Stimulated activated effector memory CD8-positive, alpha-beta T cell treated with anti-CD3 and anti-CD28 coated beads, Interleukin-12 subunit alpha, Interleukin-12 subunit beta, amount 100 ng/mL, for 72 hours (primary cell): ENCODE measurements at places on chromosomes 2 and 18.
A peak's percentile ranks its signal among the peaks of the same experiment; 100 is the strongest.

DNA sequence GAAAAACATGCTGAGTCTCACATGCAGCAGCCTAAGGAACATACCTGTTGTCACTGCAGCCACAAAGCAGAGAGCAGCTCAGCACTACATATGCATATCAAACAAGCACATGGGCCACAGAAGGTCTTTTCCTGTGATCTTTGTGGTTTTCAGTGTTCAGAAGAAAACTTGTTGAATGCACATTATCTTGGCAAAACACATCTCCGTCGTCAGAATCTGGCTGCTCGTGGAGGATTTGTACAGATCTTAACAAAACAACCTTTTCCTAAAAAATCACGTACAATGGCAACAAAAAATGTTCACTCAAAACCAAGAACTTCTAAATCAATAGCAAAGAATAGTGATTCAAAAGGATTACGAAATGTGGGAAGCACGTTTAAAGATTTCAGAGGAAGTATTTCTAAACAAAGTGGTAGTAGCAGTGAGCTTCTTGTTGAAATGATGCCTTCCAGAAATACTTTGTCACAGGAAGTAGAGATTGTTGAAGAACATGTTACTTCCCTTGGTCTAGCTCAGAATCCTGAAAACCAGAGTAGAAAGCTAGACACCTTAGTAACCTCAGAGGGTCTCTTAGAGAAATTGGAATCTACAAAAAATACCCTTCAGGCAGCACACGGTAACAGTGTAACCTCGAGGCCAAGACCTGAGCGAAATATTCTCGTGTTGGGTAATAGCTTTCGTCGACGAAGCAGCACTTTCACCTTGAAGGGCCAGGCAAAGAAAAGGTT, 34.1 kb downstream of the ZNF407 start:
- no peak for DNase-seq

DNA sequence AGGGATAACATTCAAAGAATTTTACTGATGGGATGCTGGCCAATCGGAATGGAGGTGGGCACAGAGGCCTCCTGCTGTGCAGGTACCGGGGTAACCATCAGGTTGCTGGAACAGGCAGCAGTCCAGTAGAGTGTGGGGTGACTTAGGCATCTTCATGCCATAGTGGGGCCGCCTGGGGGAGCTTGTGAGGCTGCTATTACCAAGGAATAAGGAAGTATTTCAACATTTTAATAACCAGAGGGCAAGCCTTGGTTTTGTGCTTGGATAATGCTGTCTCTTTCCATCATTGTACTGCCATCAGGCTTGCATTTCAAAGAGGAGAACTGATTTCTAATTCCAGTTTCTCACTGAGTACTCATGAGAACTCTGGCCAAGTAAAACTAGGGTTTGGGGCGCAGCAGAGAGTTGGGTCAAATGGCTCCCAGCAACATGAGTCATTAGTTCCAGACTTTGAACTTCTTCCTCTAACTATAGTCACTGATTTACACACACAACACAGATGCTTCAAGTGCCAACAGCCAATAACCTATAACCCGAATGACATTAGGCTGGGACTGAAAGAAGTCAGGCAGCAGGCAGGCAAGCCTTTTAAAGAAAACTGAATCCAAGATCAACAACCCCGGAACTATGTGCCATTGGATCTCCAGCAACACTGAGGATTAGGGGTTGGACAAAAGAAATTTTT, 56.1 kb upstream of the FHL2 start:
- DNase-seq = no peak

DNA sequence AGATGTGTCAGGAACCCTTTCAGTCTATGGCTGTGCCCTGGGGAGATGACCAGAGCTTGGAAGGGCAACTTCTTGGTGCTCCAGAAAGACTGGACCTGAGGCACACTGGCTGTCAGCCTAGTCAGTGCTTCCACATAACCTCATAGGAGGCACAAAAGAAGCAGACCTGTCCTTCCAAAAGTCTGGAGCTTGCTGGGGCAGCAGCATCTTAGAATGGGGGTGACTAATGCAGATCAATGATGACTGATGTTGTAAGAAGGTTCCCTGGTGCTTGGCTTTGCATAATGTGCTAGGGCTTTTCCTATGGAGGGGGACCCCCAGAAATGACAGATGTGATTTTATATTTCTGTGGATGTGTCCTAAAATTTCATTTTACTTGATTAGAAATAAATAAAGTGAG, 255.7 kb upstream of the THUMPD2 start:
- DNase-seq = no peak

- no peak for DNase-seq
Observed at GRCh38 chr2:239871481-239872435, 153.4 kb downstream of the NDUFA10 start.

DNA sequence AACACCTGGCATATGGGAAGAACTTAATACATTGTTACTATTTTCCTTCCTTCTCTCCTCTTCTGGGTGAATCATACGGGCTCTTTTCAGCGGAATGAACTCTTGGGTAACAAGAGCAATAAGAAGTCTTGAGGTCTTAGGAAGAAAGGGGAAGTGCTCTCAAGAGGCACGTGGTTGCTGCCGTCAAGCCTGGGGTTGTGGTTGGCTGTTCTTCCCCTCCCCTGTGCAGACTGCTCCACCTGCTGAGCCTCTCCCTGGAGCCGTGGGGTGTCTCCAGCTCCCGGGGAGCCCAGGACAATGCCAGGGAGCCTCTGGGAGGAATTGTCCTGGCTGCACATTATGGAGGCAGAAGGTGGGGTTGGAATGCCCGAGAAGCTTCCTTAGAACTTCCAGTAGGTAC, 19.4 kb downstream of the TOGARAM2 start:
- DNase-seq = no peak

DNA sequence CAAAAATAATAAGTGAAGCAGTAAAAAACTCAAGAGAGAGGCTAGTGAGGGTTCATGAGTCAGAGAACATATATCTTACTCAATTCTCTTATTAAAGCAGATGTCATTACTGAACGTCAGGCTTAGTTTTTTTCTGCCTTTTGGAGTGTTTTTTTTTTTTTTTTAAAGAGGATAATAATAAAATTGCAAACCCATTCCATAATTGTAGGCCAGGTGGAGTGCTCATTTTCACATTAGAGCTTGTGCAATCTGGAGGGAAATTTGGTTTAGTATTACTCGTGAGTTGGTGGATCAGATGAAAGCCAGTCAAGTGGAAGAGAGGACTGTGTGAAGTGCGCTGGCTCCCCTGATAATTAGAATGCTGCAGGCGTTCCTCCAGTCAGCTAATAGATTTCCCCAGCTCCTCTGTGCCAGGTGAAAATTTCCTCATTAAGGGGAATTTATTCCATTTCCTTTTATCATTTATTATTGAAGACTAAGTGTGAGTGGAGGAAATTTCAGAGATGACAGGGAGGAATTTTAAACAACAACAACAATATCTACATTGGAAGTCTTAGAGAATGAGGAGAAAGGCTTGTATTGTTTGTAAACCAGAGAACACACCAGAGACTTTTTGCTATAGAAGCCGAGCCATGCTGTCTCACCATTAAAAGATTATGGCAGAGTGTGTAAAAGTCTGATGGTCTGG, 74.6 kb downstream of the CPS1 start:
- no peak for DNase-seq

DNA sequence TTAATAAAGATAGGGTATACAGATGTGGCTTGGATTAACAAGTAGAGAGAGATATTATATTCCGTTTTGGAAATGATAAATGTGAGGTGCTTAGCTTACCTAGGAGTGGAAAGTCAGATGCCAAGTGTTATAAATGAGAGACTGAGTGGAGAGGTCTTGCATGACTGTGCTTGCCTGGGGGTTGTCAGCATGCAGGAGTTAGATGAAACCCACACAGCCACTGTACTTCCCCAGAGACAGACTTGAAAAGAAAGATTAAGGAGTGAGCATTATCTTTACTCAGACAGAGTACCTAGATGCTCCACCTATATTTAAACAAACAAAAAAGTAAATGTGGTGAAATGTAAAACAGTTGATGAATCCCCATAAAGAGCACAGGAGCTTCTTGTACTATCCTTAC, 482.7 kb downstream of the RIT2 start:
- DNase-seq = no peak

DNA sequence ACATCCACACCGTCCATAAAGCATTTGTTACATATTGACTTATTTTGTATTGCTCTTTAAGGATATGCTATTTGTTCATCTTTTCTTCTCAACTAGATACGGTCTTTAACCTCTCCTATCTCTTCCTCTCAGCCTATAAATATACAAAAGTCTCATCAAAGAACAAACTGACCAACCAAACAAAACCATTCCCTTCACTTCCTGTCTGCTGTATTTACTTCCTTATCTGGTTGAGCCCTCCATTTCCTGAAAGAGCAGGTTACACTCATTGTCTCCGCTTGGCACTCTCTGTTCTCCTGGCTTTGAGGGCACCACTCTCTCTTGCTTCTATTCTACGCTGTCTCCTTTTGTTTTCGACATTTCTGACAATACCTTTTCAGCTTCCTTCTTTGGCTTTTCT, 431.9 kb upstream of the TCF4 start:
- no peak for DNase-seq

DNA sequence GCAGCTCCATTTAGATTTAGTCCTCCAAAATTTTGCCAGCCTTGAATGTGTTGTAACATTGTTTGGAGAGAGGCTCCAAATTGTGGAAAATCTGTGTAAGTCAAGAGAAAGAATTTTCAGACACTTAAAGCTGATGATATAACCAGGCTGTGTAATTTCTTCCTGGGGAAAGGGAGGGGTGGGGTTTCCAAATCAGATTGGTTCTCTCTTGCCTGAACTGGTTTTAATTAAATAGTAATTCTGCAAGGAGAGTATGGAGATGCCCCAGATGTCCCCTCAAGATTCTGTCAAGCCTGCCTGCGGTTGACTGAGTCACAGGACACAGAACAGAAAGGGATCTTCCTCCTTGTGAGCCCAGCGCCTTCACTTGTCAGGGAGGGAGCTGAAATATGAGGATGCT, 54.5 kb downstream of the C18orf63 start:
- peak; percentile 28 for DNase-seq

GRCh38 chr18:56433919-56434318, 204.5 kb downstream of the TXNL1 start:
- no peak for DNase-seq

- no peak for DNase-seq
Observed at GRCh38 chr2:18671363-18671762, 82.0 kb upstream of the NT5C1B start.

GRCh38 chr2:142218471-142218870, 87.7 kb upstream of the LRP1B start:
- no peak for DNase-seq

- DNase-seq = no peak
Observed at GRCh38 chr2:64769392-64770044, 115.8 kb upstream of the SERTAD2 start.

DNA sequence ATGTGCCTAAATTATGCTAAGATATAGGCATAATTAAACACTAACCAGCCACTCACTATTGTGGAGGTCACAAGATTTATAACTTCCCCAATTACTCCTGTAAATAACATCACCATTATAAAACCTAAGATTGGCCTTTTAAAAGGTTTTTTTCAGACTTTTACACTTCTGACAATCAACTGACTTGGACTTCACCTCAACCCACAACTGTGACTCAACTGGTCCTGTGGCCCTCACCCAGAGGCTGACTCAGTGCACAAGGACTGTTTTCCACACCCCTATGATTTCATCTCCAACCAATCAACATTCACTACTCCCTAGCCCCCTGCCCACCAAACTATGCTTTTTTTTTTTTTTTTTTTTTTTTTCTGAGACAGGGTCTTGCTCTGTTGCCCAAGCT, 11.6 kb downstream of the TTR start:
- no peak for DNase-seq

GRCh38 chr18:59056706-59057492, 82.8 kb upstream of the SEC11C start:
- peak; percentile 78 for DNase-seq

GRCh38 chr18:31574359-31574758, 17.3 kb upstream of the TTR start:
- no peak for DNase-seq

- DNase-seq = no peak
Observed at GRCh38 chr2:201182650-201183364, at the start of gene CASP10. Gene CASP10, plus strand, starts transcription at chr2:201183141. Its CDS starts 2,637 bp downstream, at chr2:201185778.

GRCh38 chr2:2849464-2850217, 518.6 kb upstream of the MYT1L start:
- no peak for DNase-seq

DNA sequence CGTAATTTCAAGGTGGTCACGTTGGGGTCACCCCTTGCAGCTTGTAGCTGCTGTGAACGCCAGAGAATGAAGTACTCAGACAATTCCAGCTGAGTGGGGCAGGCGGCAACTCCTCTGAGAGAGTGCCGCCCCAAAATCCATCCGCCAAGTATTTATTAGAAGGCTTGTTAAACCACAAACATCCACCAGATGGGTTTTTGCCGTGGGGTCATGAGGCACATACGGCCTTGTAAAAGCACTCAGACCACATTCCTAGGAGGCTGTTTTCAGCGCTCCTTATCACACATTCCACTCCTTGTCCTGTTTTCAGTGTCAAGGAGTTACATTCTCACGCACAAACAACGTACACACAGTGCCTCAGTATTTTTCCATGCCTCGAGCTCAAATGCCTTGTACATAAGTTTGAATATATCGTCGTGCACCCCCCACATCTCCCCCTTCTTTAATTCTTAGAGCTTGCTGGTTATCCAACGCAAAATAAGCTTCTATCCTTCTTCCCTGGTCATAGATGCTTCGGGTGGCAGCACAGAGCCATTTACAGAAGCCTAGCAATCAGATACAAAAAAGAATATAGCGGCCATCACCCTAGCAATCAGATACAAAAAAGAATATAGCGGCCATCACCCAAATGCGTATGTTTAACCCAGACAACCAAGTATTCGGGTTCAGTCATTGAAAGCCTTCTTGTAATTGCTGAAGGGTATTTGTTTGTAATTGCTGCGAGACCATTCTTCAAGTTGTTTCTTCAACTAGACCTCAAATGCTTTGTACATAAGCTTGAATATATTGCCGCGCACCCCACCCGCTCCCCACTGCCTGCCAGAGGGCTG, 7.3 kb downstream of the ALPP start:
- no peak for DNase-seq

DNA sequence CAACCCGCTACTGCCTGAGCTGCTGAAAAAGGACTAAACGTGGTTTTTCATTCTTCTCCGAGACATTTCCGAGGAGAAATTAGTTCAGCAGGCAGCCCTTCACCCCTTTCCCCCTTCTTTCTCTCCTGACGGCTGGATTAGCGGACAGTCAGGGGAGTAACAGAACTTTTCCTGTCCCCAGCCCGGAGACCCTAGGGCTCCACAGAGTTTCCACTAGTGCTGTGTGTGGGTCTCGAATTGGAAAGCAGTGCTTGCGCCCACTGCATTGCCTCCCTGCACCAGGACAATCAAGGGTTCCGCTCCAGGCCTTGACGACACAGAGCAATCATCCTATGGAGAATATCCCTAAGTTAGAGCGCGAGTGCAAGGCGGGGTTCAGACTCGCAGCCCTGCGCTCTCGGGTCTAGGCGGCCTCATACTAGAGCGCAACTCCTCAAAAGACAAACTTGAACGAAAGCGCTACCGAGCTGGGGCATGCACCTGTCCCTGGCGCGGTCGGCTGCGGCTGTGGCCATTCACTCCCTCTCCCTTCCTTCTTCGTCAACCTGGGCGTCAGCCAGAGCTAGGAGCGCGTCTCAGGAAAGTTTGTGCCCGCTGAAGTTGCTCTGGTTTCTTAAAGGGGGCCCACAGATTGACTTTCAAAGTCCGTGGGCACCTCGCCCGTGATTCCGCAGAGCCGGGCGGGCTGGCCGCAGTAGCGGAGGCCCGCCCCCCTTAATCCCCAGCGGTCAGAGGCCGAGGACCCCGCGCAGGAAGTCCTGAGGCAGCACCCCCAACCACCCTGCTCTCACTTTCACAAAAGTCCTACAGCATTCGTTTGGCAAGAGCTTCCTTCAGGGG, 801 bp downstream of the OSR1 start:
- DNase-seq = no peak

GRCh38 chr2:189538402-189538801, 42.2 kb downstream of the SLC40A1 start:
- DNase-seq = no peak
